ENCODE measurements at places on chromosomes 2 and 18.

DNA sequence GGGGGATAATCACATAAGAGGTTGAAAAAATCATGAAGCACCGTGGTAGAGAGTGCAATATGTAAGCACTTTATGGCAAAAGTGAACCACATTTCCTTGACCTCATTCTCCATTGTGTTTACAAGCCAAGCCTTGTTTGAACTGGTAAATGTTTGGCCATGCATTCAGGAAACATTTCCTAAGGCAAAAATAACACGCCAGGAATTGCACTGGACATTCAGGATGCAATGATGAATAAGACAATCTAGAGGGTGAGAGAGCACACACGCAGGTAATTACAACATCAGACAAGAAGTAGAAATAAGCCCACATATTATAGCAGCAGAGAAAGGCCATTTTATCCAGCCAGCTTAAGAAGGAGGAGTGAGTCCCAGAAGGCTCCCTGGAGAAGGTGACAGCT is 218.0 kb upstream of the OSR1 start:
- no peak for DNase-seq

GRCh38 chr18:76364282-76365259 is 130.5 kb downstream of the ZNF516 start:
- peak; percentile 75 for DNase-seq

DNA sequence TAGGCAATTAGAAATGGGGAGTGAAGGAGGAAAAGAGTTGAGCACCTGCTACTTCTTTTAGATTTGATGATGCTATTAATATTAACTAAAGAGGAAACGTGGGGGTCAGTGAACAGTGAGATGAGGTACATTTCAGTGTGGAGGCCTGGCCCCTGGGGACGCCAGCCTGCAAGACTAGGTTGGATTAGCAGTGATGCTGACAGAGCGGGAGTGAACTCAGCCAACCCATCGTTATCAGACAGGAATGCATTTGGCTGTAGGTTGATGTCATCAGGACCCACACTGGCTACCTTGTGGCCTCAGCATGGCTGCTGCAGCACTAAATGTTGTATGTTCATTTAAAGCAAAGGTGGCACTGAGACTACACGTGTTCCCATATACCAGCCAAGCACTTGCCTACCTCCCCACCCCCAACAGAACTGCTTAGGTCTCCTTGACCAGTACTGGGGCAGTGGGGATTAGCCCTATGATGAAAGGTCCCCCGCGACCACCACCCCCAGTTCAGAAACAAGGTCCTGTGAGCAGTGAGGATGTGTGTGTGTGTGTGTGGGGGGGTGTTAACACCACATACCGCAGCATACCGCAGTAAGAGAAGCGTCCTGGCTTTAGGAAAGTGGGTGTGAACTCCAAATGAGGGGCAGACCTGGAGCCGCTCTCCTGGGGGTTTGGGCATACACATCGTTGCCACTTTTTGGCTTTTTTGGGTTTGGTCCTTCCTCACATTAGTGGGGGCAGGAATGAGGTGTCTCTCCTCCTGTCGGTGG is 26.0 kb downstream of the DGKD start:
- no peak for DNase-seq

DNA sequence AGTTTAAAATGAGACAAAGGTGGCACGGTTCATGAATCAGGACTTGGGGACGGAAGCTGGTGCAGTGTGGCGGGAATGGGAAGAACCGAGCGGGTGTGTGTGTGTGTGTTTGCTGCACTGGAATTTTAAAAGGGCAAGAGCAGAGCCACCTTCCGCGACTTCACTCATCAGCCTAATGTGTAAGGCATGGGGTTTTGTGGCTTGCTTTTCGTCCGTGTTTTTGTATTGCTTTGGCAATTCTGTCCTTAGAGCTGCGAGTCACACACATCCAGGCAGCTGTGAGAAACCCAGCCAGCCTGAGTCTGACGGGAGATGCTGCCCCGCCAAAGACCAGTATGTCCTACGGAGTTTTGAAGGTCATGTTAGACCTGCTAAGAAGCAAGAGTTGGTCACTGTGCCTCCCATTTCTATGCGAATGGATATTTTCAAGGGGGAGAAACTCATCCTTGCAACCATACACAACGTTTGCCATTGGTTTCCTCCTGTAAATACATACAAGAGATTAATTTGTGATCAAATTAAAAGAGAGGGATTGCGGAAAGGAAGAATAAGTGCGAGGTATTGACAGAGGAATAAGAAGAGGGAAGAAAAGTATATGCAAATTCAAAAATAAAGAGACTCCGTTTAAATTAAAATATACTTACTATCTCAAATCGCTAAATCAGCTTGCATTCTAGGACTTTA is 665 bp upstream of the CACNB4 start:
- DNase-seq, result peak; percentile 43

- DNase-seq, result no peak
Observed at GRCh38 chr2:99611034-99611433, 121.2 kb upstream of the REV1 start.

GRCh38 chr2:136916131-136916530 is 150.8 kb downstream of the THSD7B start:
- no peak for DNase-seq

DNA sequence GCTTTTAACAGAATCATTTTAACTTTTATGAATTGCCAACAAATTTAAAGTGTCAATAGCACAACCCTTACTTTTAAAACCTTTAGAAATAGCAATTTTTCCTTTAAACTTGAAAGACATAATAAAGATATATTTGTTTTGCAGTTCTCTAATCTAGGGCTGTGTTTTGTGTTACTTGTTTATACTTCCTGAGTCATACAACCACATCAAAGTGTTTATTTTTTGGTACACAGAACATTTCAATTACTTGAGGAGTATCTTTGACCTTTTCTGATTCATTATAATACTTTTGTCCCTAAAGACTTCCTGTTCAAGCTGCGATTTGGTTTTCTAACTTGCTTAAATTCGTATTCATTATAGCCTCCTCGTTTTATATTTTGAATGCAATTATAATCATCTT is 21.8 kb downstream of the TYW5 start:
- DNase-seq, result no peak

GRCh38 chr18:59996370-59996966 is 96.7 kb downstream of the PMAIP1 start:
- peak; percentile 30 for DNase-seq

GRCh38 chr2:195711478-195711877 is 54.5 kb downstream of the SLC39A10 start:
- DNase-seq, result no peak

GRCh38 chr2:9618410-9618809 is 12.4 kb downstream of the YWHAQ start:
- DNase-seq, result no peak

GRCh38 chr2:88077080-88077479 is 9.5 kb downstream of the SMYD1 start:
- DNase-seq, result no peak
